ENCODE measurements at places on chromosomes 7 and 10.

GRCh38 chr10:87079106-87079836 lies 15.4 kb downstream of the GLUD1 start:
- no peak for DNase-seq

DNA sequence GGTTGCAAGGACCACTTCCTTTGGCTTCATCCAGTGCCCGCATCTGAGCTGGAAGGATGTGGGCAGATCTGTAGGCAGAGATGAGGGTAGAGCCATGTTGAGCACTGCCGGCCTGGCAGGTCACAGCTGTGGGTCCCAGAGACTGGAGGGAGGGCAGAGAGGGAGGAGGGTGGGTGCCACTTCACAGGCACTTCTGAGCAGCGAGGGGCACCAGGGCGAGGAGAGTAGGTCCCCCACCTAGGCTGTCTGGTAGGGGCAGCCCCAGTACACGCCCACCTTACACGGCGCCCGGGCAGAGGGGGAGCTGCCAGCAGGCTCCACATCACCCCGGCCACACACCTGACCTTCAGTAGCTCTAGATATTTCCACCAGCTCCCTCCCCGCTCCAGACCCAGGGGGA lies 473.0 kb upstream of the FOXK1 start:
- DNase-seq, result no peak

DNA sequence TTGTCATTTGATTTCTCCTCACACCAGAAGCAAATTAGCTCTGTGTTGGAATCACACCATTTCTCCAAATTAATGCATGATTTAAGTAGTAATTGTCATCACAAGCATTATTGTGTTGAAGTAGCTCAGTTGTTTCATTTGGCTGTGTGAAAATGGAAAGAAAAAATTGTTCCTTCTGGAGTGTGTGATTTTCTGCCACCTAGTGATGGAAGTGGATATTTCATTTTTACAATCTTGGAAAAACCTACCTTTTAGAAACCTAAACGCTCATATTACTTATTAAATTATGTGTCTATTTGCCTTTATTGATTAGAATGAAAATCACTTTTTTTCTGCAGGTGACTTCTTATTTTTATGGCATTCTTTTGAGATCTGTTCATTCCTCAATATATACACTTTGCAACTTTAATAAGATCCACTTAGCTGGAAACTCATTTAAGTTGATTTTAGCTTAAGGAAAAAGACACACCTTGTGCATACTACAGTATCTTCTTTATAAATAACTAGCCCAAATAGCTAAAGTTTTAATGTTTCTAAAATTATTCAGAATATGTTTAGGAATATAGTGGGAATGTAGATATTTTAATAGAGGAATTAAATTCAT lies 50.0 kb downstream of the SRI start:
- DNase-seq, result no peak

- no peak for DNase-seq
Measured at GRCh38 chr7:87445897-87446296, 29.6 kb downstream of the ABCB4 start.

DNA sequence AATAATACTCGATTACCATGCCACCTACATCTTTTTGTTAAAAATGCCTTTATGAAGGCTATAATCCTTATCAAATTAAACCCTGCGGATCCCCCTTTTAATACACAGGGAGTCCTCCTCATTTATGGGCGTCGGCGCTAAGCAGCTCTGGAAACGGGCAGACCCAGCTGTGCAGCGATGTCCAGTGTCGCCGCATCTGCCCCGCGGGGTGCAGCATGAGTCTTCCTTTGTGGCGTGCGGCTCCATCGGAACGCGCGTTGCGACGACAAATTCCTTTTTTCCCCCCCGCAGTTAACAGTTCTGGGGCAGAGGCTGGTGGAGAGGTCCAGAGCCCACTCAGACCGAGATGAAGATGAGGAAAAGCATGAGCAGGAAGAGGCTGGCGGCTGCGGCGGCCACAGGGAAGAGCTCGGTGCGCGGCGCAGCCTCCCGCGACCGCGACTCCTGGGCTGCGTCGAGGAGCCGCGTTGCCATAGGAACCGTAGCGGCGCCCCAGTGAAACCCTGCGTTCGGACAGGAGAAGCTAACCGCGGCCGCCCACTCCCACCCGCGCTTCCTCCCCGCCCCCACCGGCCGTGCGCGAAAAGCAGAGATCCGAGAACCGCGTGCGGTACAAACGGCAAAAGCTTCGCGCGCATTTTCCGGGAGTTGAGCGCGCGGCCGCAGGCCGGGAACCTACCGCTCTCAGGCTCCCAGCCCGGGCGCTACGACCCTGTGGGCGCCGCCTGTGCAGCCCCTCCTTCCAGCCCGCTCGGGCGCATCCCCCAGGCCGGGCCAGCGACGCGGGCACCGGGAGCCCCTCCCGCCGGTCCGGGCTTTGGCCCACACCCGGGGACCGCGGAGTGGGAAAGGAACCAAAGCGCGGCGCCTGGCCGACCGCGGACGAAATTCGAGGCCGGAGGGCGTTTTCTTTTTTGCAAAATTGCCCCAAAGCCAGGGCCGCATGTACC lies 130.6 kb downstream of the SPAG6 start:
- DNase-seq, result no peak
